ENCODE measurements at places on chromosomes 13 and 19.

DNA sequence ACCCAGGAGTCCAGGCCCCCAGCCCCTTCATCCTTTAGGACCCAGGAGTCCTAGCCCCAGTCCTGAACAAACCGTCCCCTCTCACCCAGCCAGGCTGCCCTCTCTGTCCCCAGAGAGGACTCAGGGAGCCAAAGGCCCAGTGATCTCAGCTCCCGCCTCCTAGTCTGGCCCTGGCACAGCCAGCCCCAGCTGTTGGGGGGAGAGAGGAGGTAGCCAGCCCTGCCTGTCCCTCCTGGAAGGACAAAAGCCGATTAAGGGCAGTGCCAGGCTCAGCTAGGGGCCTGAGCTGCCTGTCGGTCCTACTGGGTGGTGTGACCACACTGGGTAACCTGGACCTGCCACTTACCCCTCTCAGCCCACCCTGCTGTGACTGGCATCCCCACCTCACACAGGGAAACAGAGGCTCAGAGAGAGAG, 14.5 kb downstream of the LIPE start:
- DNase-seq, result no peak

GRCh38 chr13:85661675-85662074, 137.5 kb downstream of the SLITRK6 start:
- DNase-seq, result no peak

- DNase-seq, result peak; percentile 35
Measured at GRCh38 chr13:97855570-97856303, 97.7 kb upstream of the IPO5 start.

DNA sequence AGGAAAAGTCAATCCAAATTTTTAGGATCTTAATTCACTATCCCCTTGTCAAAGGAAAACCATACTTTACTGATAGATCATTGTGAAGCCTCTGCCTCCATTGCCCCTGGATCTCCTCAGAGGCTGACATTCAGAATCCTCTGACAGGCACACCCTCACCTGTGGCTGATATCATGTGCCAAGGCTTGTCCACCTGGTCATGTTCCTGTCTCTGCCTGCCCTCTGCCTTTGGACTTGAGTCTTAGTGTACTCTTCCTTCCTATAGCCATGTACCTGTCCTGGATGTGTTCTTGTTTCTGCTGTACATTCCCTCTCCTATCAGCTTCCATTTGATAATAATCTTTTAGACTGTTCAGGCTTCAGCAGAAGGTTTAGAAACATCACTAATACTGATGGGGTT, 179.4 kb downstream of the TNFSF13B start:
- DNase-seq, result no peak

- no peak for DNase-seq
Measured at GRCh38 chr19:5804516-5805461, at the start of gene NRTN. NRTN (plus strand) TSS chr19:5805067; CDS start chr19:5824166, 19,099 bp downstream.

DNA sequence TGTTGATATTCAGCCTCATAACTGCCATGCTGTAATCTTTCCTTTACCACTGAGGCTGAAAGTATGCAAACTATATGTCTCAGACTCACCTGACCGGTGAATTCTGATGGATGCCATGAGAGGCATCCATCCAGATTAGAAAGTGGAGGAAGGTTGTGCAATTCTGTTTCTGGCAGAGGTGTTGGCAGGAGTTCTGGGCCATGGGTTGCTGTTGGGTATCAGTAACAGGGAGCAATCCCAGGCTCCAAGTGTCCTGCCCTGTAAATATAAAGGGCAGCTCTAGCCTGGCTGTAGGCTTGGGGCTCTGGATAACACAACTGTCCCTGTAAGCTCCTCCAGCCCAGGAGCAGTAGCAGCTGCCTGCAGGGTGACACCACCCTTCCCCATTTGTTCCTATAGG, 77.4 kb upstream of the ABCC4 start:
- no peak for DNase-seq

- DNase-seq, result no peak
Measured at GRCh38 chr13:99469041-99469440, 32.2 kb upstream of the TM9SF2 start.

GRCh38 chr19:15759962-15760565, 22.3 kb downstream of the OR10H3 start:
- DNase-seq, result no peak

- no peak for DNase-seq
Measured at GRCh38 chr19:54817670-54818536, 1.6 kb downstream of the KIR3DL1 start.

GRCh38 chr19:41689993-41690800, 2.1 kb upstream of the CEACAM7 start:
- no peak for DNase-seq

DNA sequence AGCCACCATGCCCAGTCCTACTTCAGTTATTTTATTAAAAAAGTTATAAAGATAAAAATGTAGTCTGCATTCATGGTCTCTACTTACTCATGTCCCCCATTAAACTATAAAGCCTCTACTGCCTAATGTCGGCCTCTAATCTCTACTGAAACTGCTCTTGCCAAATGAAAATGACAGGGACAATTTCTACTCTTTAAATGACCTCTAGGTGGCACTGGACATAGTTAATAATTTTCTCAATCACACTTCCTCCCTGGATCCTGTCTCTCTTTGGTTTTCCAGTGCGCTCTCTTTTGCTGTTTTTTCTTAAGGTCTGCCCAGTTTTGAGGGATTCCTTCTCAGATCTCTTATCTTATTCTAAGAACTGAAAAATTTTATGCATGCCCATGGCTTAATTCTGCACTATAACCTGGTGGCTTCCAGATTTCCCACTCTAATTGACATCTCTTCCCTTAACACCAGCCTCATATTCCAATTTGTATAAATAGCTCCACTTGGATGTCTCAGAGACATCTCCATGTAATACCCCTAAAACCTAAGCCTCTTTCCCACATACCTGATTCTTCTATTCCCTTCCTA, 54.3 kb downstream of the MTMR6 start:
- peak; percentile 20 for DNase-seq

- no peak for DNase-seq
Measured at GRCh38 chr13:48873587-48873986, 102.1 kb upstream of the FNDC3A start.

DNA sequence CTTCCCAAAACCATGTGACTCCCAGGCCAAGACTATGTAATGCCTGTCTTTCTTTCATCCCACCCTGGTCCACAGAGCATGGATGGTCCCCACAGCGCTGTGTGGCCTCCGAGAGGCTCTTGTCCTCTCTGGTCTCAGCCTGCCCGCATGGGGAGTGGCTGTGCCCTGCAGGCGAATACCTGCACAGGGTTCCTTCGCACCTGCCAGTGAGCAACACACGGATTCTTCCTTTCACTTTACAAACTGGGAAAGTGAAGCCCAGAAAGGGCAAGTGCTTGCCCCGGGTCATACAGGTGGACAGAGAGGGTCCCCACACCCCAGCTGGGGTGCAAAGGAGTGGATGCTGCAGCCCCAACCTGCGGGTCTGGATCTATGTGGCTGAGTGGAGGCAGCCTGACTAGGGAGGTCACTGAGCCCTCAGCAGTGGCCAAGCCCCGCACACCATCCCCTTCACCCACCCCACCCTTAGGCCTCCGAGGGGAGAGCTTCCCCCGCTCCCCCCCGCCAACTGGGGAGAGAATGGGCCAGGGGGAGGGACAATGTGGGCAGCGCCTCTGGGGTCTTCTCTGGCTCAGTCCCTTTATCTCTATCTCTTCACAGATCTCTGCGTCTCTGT, 747 bp upstream of the MARK4 start:
- DNase-seq, result no peak

- DNase-seq, result no peak
Measured at GRCh38 chr13:51025245-51025905, 85.7 kb downstream of the C13orf42 start.

DNA sequence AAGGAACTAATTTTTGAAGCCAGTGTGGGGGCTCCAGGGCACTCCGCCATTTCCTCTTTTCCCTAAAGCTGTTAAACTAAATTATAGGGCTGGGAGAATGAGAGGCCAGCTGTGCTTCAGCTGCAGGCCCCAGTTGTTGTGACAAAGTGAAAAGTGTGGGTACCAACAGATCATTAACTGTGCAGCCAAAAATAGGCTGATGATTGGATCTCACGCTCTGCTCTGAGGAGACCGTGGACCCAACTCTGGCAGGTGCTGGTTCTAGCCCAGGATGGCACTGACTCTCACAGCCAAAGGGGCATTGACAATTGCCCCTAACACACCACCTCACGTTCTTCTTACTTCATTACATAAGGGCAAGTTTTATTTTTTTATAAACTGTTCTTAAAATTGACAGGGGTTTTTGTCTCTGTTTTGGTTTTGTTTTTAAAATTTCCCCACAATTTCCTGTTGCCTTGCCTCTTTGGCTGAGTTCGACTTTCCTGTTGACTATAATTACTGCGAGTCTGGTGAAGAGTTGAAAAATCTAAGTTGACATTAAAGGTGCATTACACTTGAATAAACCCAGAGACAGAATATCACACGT, 391.0 kb downstream of the FGF9 start:
- no peak for DNase-seq

DNA sequence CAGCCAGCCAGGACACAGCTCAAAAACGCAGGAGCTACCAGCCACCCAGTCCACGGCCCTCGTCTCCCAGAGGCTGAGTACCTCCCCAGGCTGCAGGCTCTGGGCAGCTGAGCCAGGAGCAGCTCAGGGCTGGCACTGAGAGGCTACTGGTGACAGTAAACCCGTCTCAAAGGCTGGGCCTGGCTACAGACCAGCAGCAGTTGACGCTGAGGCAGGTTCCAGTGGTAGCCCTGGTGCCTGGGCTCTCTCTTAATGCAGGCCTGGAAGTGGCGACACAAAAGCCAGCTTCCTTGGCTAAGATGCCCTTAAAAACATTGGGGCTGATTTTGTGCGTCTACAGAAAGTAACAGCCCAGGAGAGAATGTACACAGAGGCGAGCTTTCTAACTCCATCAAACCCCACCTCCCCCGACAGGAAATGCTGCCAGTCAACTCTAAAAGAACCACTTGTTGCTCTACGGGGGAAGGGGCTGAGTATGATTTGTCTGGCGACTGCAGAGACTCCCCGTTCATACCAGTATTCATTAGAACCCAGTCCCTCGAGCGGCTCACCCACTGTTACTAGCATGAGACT, 126.3 kb downstream of the STK24 start:
- no peak for DNase-seq

- no peak for DNase-seq
Measured at GRCh38 chr19:3672993-3673392, 27.3 kb downstream of the PIP5K1C start.

All from RCC 7860 (cell line).